Stimulated activated CD8-positive, alpha-beta memory T cell treated with anti-CD3 and anti-CD28 coated beads, Interleukin-15, amount 100 ng/mL, for 48 hours (primary cell): ENCODE measurements at places on chromosomes 16 and 17.
A peak's percentile ranks its signal among the peaks of the same experiment; 100 is the strongest.

GRCh38 chr17:17109256-17109655 lies 67.0 kb downstream of the MPRIP start:
- DNase-seq, result no peak

DNA sequence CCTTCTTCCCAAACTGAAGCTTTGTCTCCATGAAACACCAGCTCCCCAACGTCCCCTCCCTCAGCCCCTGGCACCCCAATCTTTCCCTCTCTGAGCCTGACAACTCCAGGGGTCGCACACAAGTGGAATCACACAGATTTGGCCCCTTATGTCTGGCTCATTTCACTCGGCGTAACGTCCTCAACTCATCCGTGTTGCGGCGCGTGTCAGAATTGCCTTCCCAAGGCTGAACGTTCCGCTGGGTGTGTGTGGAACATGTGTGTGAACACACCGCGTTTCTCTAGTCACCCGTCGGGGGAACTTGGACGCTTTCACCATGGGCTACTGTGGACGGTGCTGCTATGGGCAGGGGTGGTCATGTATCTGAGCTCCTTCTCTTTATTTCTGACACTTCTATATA lies 45.0 kb downstream of the TBC1D16 start:
- DNase-seq, result no peak

DNA sequence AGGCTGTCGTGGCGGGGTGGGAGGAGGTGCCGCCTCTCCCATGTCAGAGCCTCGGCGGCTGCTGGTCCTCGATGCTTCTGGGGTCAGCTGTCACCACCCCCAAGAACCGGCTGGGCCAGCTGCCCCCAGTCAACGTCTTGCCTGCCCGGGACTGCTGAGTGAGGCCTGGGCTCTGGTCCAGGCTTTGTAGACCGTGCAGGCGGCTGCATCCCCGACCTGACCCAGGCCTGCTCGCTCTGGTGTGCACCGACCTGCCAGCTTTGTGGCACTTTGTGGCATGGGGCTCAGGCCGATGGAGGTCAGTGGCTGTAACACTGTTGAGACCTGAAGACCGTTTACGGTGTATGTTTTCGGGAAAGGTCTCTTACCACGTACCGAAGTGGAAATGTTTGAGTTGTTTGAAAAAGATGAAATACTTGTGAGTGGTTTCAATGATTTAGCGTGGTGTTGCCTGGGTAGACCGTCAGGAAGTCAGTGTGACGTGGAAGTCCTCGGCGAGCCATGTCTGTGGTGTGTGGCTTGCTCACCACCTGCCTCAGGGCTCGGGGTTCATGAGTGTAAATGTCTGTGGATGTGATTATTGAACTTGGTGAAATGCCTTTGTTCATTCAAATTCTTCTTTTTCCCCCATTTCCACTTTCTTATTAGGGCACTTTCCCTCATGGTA lies 53.2 kb upstream of the ZNF750 start:
- DNase-seq, result peak; percentile 61

GRCh38 chr17:29573558-29573869 lies 5.0 kb downstream of the TP53I13 start:
- DNase-seq, result no peak

GRCh38 chr17:46125831-46126230 lies 67.4 kb downstream of the KANSL1 start:
- DNase-seq, result no peak

DNA sequence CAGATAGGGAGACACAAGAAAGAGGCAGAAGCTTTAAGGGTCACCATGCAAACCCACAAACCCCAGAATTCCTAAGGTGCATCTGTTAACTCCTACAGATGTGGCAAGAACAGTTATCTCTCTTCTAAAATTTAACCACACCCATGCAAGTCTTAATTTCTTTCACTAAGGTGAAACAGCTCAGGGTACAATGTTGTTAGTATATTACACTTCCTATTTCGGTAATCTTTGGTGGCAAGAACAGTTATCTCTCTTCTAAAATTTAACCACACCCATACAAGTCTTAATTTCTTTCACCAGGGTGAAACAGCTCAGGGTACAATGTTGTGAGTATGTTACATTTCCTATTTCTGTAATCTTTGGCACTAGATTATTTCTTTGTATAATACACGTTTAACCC lies 6.6 kb downstream of the CCL23 start:
- DNase-seq, result no peak

GRCh38 chr17:78241277-78242023 lies 10.0 kb downstream of the TMEM235 start:
- DNase-seq, result no peak

- no peak for DNase-seq
Measured at GRCh38 chr17:33981711-33982601, 273.1 kb upstream of the CCL2 start.

- DNase-seq, result no peak
Measured at GRCh38 chr16:65070831-65071432, 50.9 kb downstream of the CDH11 start.

- DNase-seq, result no peak
Measured at GRCh38 chr17:57970710-57971109, 15.5 kb upstream of the CUEDC1 start.

DNA sequence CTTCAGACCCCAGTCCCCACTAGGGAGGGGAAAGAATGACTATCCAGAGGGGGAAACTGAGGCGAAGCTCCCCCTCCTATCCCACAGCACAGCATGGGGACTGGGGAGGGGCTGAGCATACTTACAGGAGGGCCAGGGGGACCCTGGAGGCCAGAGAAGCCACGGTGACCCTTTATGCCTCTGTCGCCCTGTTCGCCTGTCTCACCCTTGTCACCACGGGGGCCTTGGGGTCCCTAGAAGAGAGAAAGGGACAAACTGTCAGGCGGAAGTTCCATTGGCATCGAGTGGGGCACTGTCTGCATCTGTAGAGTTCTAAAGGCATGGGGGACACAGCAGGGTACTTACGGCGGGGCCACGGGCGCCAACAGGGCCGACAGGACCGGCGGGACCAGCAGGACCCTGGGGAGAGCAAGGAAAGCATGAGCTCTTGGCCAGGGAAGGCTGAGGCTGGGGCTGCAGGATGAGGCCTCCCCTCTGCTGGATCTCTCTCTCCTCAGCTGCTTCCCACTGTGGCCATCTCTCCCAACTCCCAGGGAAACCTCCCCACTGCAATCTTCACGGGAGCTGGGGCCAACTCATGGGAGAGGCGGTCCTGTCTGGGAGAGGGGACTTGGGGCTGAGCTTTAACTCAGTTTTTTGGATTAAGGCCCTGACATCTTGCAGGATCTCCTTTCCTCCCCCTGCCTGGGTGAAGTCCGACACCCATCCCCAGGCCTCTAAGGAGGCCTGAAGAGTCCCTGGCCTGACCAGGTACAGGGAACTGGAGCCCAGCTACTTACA lies 13.5 kb downstream of the COL1A1 start:
- DNase-seq, result no peak

DNA sequence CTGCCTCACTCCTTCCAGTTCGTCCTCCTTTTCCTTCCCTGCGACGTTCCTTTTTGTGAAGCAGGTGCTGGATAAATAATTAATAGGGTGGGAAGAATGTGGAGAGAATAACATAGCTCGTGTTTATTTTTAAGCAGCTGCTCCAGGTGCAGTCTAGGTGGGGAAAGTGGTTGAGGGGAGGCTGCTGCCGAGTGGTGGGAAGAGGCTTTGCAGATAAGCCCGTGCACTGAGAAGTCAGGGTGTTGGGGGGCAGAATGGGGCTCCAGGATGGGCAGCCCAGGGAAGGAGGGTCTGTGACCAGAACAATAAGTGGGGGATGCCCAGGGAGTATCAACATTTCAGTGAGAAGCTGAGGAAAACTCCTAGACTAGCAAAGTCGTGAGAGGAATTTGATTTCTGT lies 300.5 kb downstream of the CPPED1 start:
- no peak for DNase-seq

DNA sequence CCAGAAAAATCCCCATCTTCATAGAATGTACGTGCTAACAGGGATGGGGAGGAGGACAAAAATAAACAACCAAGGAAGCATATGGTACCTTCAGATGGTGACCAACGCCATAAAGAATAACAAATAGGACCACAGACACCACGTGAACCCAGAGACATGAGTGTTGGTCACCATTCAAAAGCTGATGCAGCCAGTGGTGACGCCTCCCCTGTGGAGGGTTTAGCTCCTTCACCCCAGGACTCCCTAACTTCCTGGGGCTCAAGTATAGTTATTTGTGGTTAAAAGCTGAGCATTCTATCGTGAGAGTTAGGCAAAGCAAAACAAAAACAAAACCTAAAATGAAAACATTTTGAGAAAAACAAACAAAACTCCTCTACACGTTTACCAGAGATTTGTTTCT lies 184.7 kb downstream of the SOX9 start:
- no peak for DNase-seq

- DNase-seq, result no peak
Measured at GRCh38 chr16:9062301-9062700, 29.1 kb upstream of the HAPSTR1 start.

GRCh38 chr17:4877089-4877488 lies 22.2 kb upstream of the C17orf107 start:
- no peak for DNase-seq

- DNase-seq, result no peak
Measured at GRCh38 chr17:50647187-50647586, 12.5 kb downstream of the ABCC3 start.

GRCh38 chr16:23520500-23520899 lies 10.2 kb upstream of the GGA2 start:
- DNase-seq, result no peak

GRCh38 chr16:13816701-13817100 lies 103.3 kb upstream of the ERCC4 start:
- no peak for DNase-seq

DNA sequence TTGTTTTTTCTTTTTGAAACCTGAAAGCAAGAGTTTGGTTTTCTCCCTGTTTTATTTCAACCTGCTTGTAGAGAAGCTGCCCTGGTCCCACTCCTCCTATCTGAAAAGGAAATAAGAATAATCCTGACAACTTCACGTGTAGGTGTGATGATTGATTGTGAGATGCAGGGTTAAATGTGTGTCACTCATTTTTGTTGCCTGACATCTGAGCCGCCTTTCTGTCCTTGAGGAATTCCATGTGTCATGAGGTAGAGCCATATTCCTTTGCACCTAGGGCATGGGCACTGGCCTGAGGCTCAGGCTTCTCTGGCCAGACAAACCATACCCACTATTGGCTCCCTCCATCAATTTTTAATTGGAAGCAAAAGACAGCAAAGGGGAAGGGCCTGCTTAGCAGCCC lies 10.2 kb upstream of the SMPD3 start:
- no peak for DNase-seq

GRCh38 chr17:78256707-78257591 lies 25.5 kb downstream of the TMEM235 start:
- no peak for DNase-seq

GRCh38 chr16:73172241-73172972 lies 124.5 kb upstream of the ZFHX3 start:
- no peak for DNase-seq

DNA sequence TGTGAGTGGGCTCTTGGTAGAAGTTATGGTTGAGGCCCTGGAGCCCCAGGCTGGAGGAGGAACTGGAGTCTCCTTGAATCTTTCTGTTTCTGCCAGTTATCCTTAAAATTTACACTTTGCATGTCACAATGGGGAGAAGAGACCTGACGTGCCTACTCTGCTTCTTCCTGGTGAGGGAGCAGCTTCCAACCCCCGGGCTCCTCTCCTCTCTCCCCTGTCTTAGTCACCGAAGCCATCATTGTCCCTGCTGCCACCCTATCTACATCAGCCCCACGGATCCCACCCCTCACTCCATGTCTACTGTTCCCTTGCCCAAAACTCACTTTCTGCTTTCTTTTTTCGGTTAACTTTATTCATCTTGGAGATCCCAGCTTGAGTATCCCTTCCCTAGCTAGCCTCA lies 17.6 kb downstream of the DNAJA3 start:
- no peak for DNase-seq

DNA sequence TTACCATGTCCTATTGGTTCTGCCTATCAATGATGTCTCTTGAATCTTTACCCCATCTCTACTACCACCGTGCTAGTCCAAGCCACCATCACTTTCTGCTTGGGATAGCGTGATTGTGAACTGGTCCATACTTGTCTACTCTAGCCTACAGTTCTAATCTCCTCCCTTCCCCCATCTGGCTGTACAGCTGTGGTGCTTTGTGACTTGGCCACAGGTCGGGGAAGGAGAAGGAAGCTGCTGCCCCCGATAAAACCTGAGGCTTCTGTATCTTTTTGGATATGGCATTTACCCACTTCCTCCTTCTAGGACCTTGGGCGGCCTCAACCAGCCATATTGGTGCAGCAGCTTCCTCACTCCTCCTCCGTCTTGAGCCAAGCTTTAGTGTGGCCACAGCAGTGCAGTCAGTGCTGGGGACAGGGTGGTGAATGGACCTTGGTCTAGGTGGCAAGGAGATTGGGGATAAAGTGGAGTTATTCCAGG lies 314 bp upstream of the ITGA2B start:
- DNase-seq, result no peak

DNA sequence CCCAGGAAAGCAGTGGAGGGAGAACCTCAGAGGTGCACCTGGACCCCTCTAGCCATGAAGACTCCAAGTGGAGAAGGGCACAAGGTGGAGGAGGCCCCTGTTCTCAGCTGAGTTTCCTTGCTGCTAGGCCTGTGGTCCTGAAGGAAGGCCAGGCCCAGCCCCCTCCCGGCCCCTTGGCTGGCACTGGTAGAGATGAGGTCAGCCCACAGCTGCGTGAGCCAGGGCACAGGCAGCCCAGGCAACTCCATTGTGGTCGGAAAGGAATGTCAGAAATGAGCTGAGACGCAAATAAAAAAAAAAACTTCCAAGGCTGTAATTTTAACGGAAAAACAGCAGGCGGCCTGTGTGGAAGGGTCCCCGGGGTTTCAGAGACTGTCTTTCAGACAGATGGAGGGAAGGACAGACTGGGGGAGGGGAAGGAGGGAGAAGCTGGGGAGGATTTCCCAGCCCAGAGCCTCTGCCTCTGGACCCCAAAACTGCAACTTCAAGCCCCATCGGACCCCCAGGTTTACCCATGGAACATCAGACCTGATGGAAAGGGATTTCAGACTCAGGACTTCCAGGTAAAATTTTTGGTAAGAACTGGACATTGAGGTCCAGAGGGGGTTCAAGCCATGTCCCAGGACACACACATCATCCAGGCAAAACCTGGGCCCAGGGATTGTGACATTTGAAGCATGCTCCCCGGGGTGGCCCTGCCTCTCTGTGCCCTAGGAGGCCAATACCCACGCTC lies 25.6 kb upstream of the MRPS23 start:
- DNase-seq, result no peak

GRCh38 chr17:55241097-55241496 lies 23.7 kb upstream of the HLF start:
- no peak for DNase-seq

GRCh38 chr16:12096157-12096777 lies 119.7 kb downstream of the SNX29 start:
- no peak for DNase-seq

GRCh38 chr17:75181608-75182318 lies 996 bp downstream of the SUMO2 start:
- DNase-seq, result no peak

- no peak for DNase-seq
Measured at GRCh38 chr16:21628121-21628726, 24.2 kb downstream of the IGSF6 start.

DNA sequence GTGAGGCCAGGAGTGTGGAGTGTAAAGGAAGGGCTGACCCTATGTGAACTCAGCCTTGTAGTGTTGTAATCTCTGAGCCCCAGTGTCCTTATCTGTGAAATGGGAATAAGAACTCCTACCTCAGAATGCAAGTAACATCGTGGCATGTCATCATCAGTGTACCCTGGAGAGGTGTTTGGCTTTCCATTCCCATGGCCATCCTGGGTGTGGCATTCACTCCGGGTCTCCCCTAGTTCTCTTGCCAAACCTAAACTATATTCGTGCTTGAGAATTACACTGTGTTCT lies 1.9 kb downstream of the NXPH3 start:
- DNase-seq, result no peak
